Nucleus accumbens (tissue), 56 donors: ENCODE measurements at places on chromosomes 2 and 18.
A peak's percentile ranks its signal among the peaks of the same experiment; 100 is the strongest.

DNA sequence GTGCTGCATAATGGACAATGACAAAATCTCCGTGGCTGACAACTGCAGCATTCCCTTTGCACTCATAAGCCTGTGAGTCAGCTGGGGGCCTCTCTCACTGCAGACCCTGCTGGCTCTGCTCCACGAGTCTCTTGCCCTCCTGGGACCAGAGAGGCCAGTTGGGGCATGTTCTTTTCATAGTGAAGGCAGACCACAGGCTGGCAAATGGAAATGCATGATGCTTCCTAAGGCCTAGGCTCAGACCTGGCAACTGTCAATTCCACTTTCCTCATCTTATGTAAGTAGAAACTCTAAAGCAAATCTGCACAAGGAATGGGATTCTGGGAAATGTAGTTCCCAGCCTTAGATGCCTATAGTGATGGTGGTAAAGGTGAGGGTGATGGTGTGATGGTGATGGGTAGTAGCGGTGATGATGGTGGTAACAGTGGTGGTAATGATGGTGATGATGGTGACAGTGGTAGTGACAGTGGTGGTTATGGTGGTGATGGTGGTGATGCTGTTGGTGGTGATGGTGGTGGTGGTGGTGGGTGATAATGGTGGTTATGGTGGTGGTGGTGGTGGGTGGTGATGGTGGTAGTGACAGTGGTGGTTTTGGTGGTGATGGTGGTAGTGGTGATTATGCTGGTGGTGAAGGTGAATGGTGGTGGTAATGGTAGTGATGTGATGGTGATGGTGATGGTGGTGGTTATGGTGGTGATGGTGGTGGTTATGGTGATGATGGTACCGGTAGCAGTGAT lies 185.8 kb upstream of the ARL4C start:
- DNase-seq = no peak

GRCh38 chr2:119552902-119553301 lies 8.7 kb downstream of the CFAP221 start:
- no peak for DNase-seq

DNA sequence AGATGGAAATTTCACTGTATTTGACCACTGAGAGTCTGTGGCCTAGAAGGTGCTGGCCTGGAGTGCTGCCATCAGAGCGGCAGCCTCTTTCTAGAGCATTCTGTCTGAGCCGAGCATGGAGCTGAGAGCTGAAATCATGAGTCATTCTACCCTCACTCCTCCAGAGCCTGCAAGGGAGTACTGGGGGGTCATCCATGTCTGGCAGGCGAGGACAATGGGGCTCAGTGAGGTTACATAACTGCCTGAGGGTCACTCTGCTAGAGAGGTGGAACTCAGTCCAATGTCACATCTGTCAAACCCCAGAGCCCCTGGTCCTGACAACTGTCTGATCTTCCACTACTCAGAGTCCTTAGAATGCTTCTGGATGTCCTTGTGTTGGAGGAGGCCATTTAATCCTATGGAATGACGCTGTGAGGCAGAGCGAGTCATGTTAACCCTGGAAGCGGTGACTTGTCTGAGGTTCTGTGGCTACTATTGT lies 65.3 kb downstream of the HAUS1 start:
- DNase-seq = no peak

DNA sequence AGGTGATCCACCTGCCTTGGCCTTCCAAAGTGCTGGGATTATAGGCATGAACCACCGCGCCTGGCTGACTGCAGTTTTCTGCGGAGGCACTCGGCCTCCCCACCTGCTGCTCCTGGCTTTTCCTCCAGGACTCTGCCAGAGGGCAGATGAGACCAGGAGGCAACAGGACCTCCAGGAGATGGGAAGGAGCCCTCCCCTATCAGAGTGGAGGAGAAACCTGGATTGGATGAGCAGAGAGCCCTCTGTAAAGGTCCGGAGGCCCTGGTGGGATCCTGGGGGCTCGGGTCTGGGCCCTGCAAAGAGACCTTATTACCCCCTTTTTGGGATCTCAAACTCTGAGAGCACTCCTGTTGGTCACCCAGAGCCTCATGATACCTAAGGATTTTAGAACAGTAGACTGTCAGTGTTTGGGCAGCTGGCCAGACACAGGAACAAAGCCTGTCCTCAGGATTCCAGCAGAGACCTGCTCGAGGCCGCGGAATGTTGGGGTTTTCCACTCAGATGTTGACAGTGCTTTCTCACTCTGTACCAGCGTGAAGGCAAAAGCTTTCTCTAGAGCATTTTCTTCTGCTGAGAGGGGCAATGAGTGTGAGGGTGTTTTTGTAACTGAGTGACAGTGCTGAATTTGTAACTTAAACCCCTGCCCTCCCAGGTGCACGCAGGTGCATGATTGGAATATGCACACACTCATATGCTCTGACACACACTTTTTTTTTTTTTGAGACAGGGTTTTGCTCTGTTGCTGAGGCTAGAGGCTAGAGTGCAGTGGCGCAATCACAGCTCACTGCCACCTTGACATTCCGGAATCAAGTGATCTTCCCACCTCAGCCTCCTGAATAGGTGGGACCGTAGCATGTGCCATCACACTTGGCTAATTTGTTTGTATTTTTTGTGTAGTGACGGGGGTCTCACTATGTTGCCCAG lies 48.4 kb downstream of the NPPC start:
- no peak for DNase-seq

DNA sequence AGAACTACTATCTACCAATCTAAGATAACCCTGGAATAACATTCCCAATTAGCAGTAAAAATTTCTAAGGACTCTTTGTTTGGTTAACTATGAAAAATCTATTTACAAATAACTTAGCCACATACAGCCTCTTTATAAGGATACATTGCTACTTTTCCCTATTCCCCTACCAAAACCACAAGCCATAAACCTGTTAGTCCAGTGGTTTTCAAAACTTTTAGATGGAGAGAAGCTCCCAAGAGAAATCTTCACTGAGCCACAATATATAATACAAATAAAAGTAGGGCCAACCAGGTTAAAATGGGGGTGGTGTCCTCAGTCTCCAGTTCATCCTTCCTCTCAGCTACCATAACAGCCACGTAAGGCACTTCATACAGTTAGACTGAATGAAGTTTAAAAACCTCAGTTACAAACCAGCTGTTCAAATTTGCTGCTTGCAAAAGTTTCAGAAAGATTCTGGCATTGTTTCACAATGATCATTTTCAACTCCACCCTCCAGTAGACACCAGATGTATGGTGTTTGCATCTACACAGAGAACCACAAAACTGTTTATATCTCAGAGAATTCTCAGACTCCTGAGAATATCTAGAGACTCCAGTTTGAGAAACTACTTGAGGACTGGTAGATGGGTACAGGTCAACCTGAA lies 26.0 kb downstream of the SOS1 start:
- DNase-seq = no peak

- DNase-seq = no peak
Measured at GRCh38 chr2:172242961-172243360, 140.3 kb upstream of the DLX2 start.

- peak; percentile 79 for DNase-seq
Measured at GRCh38 chr2:212539072-212539880, 674 bp upstream of the ERBB4 start.

DNA sequence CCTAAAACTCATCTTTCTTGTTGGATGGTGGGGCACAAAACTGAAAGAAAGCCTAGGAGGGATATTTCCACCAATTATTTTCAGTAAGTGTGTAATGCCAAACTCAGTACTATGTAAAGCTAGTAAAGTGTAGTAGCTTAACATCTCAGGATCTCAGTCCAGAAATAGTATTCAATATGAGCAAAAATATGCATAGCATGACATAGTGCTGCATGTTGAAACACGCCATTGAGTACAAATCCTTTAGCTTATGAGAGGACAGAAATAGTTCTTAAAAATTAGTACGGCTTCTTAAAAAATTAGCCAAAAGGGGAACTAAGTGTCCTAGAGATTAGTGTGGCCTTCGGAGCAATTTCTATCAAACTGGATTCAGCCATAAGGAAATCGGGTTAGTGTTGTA lies 21.7 kb upstream of the ATL2 start:
- DNase-seq = no peak

- DNase-seq = peak; percentile 5
Measured at GRCh38 chr18:67217551-67218166, 298.9 kb downstream of the DSEL start.

GRCh38 chr18:48668466-48669179 lies 129.8 kb downstream of the CTIF start:
- no peak for DNase-seq

- no peak for DNase-seq
Measured at GRCh38 chr18:76252880-76253279, 242.2 kb downstream of the ZNF516 start.

DNA sequence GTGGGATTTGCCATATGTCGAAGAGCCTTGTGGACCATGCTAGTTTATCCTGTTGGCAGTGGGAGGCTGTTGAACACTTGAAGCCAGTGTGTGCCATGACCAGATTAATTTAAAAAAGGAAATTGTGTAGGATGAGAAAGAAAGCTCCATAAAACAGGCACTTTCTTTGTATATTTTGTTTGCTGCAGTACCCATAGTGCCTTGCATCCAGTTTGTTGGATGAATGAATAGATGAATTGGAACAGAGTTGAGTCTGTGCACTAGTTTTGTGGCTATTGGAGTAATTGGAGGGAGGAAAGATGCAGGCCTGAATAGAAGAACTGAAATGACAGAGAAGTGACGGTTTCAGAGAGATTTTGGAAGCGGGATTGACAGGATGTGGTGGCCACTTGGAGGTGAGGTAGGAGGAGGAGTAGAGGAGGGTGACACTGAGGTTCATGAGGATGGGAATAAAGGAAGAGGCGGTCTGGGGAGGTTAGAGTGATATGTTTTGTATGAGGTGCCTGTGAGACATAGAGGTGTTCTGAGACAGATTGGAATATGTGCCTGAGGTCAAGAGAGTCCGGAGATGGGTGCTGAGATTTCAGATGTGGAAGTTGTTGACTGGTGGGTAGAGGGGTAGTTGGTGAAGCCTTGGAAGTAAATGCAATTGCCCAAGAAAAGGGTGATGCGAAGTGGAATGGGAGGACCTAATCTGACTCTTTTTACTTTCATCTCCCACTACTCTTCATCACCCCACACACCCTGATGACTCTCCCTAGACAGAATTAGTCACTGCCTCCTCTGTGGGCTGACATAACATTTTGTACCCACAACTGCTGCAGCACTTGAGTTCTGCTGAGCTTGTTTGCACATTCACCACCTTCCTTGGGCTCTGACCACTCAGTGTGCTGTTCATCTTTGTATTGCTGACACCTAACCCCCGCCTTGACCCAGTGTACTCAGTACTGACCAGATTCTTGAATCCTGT lies 5.1 kb downstream of the DGUOK start:
- no peak for DNase-seq

DNA sequence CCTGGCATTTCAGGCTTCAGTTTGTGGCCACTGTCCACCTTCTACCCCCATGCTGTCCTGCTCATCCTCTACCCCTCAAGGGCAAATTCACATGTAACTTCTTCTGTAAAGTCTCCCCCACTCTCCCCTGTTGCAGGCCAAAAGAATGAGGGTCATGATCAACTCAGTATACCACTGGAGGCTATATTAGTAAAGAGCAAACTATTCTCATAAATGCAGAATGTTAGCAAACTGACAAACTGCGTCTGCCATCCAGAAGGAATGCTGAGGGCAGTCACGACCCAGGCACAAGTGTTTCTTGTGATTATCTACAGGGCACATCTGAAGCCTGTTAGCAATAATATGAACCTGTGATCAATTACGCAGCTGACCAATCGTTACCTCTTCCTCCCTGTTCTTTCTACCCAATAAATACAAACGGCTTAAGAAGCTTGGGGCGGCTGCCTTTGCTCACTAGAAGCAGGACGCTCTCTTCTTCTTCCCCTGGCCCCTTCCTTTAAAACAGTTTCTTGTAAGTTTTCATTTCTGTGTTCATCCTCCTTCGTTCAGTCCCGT lies 58.3 kb downstream of the SEPTIN10 start:
- DNase-seq = no peak

DNA sequence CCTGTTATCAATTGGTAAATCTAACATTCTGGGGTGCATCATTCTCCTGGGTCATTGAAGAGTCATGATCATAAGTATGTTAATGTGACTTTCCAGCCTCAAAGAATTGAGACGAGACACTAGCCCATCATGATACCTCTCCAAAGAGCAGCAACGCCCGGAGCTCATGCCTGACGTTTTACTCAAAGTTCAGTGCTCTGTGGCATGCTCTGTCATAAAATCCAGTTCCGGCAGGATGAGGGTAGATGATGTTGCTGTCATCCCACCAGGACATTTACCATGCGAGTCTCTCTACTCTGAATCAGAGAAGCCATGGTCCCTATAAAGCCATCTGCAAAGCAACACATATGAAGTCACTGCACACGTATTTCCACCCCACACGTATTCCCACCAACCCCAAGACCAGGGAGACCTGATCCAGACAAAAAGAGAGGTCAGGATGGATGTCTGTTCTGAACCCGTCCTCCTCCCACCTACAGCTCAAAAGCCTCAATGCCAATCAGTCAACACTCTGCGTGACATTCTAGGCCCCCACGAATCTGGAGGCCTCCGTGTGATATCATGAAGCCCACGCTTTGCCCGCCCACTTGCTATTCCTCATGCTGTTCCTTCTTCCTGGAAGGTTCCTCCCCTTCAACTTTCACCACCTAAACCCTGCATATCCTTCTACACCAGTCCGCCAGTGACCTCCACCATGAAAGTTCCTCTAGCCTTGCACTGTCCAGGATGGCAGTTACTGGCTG lies 85.8 kb downstream of the DNMT3A start:
- DNase-seq = peak; percentile 48

DNA sequence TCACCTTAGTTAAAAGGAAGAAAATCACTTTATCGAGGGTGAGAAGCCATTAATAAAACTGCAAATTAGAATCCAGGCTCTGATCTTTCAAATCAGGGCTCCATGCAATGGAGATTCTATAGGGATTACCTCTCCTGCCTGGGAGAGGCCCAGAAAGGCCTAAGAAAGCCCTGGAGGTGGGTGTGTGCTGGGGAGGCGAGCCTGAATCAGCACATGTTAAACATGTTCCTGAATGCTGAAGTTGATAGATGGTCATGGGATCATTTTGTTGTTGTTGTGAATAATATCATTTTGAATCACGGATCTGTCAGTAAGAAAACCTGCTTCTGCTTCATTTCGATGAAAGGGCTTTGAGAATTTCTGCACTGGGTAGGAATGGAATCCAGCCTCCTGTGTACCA lies 254.3 kb downstream of the ACKR3 start:
- no peak for DNase-seq

- no peak for DNase-seq
Measured at GRCh38 chr18:61827591-61827990, 65.2 kb downstream of the RNF152 start.
